ENCODE measurements at places on chromosomes 1 and 21. TPM values are rescaled to one million over a fixed set of nuclear protein-coding genes. Genes with fewer than 3 reads are reported as not detected.
A peak's percentile ranks its signal among the peaks of the same experiment; 100 is the strongest.

- DNase-seq, result no peak
Observed at GRCh38 chr1:111864862-111865261, 109.2 kb downstream of the DDX20 start.

DNA sequence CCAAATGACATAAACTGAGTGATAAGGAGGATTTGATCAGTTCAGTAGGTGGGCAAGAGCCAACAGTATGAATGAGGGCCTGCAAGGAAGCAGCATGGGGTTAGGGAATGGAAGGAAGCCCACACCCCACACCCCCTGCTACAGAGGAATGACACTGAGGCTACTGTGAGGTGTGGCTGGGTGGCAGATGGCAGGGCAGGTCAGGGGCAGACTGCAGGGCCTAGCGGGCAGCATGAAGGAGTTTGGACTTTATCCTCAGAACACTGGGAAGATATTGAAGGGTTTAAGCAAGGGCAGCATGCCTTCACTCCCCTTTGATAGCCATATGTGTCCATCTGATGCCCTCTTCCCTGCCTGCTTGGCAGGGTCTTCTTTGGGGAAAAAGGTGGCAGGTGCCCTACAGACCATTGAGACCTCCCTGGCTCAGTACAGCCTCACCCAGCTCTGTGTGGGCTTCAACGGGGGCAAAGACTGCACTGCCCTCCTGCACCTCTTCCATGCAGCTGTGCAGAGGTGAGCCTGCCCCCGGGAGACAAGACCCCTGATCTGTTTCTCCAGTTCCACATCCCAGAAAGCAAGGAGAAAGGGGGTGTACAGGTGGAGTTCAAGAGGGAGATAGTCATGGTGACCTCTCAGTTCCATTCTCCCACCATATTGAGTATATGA is 4.1 kb upstream of the LENEP start:
- DNase-seq, result no peak

- no peak for DNase-seq
Observed at GRCh38 chr21:27580276-27580675, 613.4 kb upstream of the ADAMTS5 start.

DNA sequence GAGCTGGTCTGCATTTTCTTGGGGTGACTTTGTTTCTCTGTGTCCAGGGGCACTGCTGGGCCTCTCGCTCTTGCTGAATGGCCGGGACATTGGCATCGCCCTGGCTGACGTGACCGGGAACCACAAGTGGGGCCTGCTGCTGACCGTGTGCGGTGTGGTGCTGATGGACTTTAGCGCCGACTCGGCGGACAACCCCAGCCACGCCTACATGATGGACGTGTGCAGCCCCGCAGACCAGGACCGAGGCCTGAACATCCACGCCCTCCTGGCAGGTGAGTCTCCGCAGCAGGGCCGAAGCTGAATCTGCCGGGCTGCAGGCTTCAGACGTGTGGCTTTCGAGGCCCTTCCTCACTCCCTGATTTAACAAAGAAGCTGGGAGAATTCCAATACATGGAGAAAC is 7.9 kb downstream of the SLC45A1 start:
- no peak for DNase-seq

GRCh38 chr1:53637511-53638359 is 101.2 kb downstream of the GLIS1 start:
- DNase-seq, result peak; percentile 14

- DNase-seq, result no peak
Observed at GRCh38 chr1:163414778-163415177, 93.0 kb downstream of the NUF2 start.

DNA sequence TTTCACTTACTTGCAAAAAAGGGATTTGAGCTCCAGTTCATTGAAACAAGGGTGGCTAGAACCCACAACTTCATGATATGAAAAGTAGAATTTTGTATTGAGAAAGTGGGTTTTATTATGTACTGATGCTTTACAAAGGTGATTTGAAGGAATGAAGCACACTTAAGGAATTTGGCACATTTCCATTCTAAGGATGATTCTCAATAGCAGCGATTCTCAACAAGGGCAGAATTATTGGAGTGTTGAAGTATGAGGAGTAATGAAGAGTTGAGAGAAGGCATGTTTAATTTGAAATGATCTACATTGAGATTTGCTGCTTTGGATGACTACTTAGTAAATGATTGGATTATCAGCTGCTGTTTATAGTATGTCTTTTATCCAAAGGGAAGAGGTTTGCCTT is 54.7 kb downstream of the FNBP1L start:
- no peak for DNase-seq

DNA sequence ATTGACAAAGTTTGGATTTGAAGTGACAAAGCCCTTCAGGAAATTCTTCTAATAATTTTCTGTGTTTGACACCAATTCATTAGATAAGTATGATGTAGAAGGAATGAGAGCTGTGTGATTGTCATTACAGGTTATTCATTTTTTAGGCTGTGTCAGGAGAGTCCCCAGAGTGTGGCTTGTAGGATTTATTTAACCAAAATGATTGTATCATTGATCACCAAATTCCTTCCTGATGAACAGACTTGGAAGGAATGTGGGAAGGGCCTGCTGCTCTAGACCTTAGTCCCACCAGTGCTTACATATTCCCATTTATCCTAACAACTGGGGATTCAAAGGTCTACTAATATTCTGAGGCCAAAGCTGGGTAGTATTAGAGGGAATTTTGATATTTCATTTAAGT is 383.3 kb upstream of the KAZN start:
- DNase-seq, result no peak

GRCh38 chr1:103275725-103276124 is 167.4 kb upstream of the COL11A1 start:
- no peak for DNase-seq

Gene LRRC8C
- total RNA-seq, result 12.5 TPM

Gene OR2T35
- total RNA-seq, result not detected

Gene NBPF6
- total RNA-seq, result not detected

Gene CCDC18
- total RNA-seq, result 6.6 TPM

Gene CHD1L
- 27.7 TPM for total RNA-seq

Gene CR1L
- not detected for total RNA-seq

Gene SLC26A9
- total RNA-seq, result 10.6 TPM

Gene LDLRAD1
- total RNA-seq, result 3.4 TPM

Gene TRIM67
- total RNA-seq, result 0.03 TPM

Gene ST6GALNAC5
- 18.9 TPM for total RNA-seq

Gene ATXN7L2
- 2.3 TPM for total RNA-seq
